Stimulated activated CD4-positive, alpha-beta T cell treated with anti-CD3 and anti-CD28 coated beads, Interleukin-4, amount 100 ng/mL, for 1 hour (primary cell): ENCODE measurements at places on chromosomes 12 and 14.

- DNase-seq = peak; percentile 15
Observed at GRCh38 chr12:95473231-95473883, 595 bp upstream of the METAP2 start.

GRCh38 chr14:56657604-56658003 lies 78.0 kb downstream of the TMEM260 start:
- no peak for DNase-seq

DNA sequence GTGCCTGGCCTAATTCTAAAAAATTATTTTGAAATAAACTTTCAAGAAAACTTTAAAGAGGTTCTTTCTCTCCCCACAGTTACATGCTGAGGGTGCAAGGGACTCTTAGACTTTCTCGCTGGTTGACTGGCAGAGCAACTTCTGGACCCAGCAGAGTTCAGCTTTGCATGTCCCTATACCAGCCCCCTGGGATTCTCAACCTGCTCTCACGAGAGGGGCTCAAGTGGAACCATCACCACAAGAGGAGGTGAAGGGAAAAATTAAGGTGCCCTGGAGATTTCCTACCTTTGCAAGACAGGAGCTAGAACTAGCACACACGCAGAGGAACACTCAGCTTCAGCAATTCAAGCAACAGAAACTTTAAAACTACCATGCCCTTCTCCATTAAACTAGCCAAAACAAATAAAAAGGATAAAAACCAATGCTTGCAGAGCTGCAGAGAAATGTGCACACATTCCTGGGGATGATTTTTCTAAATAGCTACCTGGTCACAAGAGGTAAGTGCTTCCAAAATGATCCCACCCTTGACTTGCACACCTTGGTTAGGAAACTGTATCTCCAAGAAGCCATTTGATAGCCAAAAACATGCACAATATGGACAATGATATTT lies 2.5 kb downstream of the HVCN1 start:
- no peak for DNase-seq

GRCh38 chr12:81203671-81204204 lies 125.9 kb downstream of the ACSS3 start:
- DNase-seq = no peak

GRCh38 chr14:88379706-88380343 lies 5.6 kb upstream of the SPATA7 start:
- no peak for DNase-seq

DNA sequence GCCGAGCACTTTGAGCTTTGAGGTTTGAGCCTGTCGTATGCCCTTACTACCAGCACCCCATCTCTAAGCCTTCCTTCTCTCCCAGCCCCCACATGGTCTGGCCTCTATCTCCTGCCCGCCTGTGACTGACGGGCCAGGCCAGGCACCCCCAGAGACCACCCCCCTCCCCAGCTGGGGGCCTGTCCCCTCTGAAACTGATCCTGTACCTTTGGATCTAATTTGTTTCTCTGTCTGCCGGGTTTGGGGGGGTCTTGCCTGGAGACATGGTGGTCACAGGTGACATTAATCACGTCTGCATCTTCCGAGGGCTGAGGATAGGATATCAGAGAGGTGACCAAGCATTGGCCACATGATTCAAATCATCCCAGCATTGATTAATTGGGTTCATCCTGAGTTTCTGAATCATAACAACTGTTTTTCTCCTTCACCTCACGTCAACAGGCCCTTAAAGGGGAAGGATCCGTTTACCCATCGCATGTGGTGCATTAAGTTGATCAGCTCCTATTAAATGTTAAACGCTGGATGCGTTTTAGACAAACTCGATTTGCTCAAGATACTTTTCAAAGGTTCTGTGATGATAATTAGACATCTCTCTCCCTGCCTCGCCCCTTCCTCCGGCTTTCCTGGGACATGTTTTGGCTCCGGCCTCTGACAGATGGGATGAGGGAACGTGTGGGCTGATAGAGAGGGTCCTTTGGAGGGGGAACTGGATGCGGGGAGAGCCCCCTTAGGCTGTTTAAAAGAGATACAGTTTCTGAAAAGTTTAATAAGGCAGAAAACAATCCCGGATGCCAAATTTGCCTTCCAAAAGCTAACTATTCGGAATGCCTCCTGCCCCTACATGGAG lies 63.3 kb upstream of the TBX3 start:
- DNase-seq = no peak

GRCh38 chr12:83904175-83904574 lies 1008.4 kb downstream of the SLC6A15 start:
- DNase-seq = no peak

- DNase-seq = peak; percentile 87
Observed at GRCh38 chr14:68792979-68793733, at the start of gene ZFP36L1. TSS of gene ZFP36L1 (minus strand) at chr14:68793067. CDS start at chr14:68792938, 129 bp downstream.

DNA sequence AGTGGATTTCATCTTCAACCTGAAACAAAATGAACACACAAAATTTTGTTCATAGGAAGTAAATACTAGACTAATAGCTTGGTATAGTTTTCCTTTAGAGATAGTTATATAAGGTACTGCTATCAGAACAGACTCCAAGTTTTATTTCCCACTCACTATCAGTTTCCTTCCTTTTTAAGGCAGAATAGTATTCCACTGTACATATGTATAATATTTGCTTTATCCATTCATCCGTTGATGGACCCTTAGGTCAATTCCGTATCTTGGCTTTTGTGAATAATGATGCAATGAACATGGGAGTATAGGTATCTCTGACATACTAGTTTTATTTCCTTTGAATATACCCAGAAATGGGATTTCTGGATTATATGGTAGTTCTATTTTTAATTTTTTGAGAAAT lies 3.7 kb downstream of the CCNB1IP1 start:
- no peak for DNase-seq

- DNase-seq = no peak
Observed at GRCh38 chr14:20687362-20688166, 1.0 kb upstream of the ANG start.

DNA sequence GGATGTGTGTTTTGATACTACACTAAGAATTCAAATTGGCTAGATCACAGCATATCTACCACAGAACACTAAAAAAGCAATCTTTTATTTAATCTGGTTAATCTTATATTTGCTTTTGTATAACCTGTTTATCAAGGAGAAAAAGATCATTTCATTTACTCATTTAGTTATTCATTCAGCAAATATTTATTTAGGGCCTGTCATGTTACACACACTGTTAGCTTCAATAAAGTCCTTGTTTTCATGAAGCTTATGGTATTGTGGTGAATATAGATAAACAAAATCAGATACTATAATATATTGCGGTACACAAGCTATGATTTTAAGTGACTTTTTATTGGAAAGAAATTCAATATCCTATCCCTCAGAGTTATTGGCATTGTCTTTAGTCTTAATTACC lies 350.8 kb downstream of the LRFN5 start:
- no peak for DNase-seq

DNA sequence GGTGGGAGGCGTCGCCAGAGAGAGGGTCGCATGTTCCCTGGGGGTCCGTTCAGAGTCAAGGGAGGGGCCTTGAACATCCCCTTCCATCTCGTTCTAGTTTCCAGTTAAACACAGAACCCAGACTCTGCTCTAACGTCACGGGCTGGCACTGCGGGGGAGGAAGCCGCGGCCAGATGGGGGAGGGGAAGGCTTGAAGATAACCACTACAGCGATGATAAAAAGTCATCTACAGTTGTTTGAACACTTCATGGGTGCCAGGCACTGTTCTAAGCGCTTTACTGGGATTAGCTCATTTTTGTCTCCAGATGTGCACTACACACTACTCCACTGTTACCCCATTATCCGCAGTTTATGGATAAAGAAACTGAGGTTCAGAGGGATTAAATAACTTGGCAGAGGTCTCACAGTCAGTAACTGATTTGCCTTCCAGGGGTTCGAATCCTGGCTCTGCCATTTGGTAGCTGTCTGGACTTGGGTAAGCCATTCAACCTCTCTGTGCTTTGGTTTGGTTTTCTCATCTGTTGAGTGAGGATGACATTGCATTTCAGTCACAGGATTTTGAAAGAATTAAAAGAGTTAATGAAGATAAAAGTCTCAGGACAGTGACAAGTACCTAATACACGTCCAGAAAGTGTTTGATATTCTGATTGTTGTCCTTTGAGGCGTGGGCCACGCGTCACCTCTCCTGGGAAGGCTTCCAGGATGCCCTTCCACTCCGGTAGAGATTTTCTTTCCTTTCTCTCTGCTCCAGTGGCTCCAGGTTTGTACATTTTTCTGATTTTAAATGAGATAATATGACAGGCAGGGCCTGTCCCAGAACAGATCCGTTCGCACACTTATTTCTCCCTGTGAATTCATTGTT lies 798 bp upstream of the RASAL1 start:
- DNase-seq = peak; percentile 56
